ENCODE measurements at places on chromosomes 6 and 20.

GRCh38 chr6:22221211-22221610 is 75.6 kb downstream of the PRL start:
- no peak for DNase-seq

DNA sequence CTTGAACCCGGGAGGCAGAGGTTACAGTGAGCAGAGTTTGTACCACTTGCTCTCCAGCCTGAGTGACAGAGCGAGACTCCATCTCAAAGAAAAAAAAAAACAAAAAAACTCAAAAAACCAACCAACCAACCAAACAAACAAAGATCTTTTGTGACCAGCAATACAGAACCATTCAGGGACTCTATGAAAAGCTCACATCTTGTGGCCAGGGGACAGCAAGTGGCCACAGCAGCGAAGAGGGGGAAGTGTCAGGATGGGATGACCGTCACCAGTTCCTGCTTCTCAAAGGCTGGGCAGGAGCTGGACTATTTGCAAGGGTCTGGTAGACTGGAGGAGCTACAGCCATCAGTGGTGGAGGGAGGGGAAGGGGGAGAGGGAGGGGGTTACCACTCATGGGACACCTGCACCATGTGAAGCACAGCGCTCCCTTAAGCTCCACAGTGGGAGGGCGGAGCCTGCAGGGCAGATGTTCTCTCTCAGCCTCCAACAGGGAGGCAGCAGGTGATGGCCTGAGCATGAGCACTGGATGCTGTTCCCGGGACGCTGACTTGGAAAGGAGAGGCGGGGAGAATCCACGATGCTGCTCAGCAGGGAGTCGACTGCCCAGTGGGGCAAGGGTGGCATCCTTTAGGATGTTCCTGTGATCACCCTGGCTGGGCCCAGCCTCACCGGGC is 19.7 kb upstream of the ULBP3 start:
- DNase-seq = no peak

GRCh38 chr20:55678970-55679667 is 326.2 kb downstream of the CBLN4 start:
- DNase-seq = no peak

DNA sequence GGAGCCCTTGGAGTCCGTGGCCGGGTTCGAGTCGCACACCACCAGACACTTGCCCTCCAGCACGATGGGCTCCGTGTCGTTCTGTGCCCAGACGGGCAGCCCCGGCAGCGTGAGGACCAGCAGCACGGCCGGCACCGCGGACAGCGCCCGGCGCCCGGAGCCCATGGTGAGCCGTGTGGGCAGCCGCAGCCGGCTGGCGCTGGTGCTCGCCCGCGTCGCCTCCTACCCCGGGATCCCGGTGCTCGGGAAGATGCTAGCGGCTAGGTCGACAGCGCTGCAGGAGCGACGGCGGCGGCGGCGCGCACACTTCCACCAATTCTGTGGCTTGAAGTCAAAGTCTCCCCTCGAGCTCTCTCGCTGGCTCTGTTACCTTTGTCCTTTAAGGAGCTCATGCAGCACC is 1.3 kb downstream of the CBLN4 start:
- no peak for DNase-seq

- DNase-seq = no peak
These were observed 306.0 kb upstream of the THEMIS start for GRCh38 chr6:128206610-128207426.

DNA sequence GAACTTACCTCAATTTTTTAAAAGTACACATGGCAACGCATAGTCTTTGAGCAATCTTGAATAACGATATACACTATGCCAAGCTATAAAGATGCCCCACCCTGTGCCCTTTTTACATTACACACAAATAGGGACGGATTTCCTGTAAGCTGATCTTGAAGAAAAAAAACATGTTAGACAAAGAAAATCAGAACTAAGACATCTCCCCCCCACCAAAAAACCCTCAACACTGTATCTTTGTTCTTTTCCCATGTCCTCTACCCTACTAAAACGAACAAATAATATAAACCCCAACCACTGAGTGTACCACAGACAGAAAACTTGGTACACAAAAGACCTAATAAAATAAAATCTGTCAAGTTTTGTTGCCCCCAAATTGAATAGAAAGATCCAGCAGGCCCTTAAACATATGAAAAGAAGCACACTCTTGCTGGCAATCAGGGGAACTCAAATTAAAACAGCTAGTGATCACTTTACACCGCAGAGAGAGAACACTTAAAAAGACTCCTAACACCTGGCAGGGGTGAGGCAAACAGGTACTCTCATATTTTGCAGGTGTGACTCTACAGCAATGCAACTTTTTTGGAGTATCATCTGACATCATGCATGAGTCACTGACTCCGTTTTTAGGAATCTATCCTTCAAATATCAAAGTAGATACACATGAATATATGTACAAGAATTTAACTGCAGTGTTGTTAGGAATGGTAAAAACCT is 29.6 kb downstream of the BACH2 start:
- DNase-seq = no peak

GRCh38 chr6:132004668-132005067 is 53.5 kb upstream of the CCN2 start:
- DNase-seq = no peak

- no peak for DNase-seq
These were observed 46.1 kb downstream of the HLA-F start for GRCh38 chr6:29769336-29769735.

- DNase-seq = no peak
These were observed 296.5 kb upstream of the SLC35B3 start for GRCh38 chr6:8731874-8732273.

DNA sequence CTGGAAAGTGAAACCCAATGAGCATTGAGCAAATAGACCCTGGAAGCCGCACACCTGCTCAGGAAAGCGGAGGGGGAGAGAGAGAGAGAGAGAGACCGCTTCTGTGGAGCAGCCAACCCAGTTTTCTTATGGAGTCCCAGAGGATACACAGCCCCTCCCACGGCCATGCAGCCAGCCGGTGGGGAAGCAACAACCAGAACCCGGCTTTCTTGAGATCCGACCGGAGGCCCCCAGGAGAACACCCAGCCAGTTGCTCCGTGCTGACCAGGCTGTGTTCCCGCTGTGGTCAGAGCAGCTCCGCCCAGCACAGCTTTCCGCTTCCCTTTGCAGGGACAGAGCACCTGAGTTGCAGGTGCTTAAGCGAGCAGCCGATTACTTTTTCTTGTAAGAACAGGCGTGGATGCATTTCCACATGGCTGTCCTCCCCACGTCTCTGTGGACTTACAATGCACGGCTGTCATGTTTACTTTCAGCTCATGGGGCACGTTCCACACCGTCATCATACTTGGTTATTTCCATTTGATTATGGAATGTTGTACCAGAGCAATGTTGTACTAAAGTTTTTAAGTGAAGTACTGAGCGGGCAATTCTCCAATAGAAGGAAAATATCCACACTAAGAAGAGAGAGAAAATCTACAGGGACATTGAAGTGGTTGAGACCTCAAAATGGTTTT is 381.9 kb downstream of the THBS2 start:
- DNase-seq = no peak

- DNase-seq = no peak
These were observed 103.2 kb upstream of the ARMC2 start for GRCh38 chr6:108744996-108745395.

DNA sequence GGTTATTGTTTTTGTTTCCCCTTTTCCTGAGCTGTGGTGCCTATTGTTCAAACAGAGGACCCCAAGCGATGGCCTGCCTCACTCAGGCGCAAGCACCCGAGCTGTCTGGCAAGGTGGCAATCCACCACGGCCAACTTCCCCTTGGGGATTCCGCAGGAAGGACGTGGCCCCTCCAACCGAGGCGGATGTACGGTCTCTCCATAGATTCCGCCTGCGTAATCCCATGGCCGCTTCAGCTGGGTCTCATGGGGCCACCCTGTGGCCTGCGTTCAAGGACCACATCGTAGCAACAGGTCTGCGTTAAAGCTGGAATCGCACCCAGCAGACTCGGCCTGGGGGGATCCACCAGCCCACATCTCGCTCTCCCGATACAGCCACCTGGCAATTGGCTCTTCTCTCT is 79.9 kb downstream of the CEBPB start:
- no peak for DNase-seq

GRCh38 chr20:41163821-41164220 is 26.5 kb downstream of the PLCG1 start:
- no peak for DNase-seq

DNA sequence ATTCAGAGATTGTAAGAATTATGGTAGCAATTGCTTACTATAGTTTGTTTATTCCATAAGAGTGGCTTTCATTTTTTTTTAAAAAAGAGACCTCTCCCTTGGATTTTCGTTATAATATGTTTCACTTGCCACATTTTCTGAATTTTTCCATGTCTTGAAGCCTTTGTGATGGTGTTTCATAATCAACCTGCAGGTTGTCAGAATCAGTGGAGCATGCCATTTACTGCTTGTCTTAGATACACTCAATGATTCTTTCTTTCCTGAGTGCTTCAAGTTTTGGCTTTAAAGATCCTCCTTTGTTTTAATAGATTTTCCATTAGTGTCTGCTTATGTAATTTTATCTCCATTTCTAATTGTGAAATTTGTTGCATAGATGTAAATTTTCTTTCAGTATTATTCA is 31.2 kb downstream of the KCNQ5 start:
- DNase-seq = no peak

GRCh38 chr6:110338820-110339470 is 19.2 kb downstream of the METTL24 start:
- no peak for DNase-seq

GRCh38 chr6:162710419-162710818 is 17.1 kb downstream of the PRKN start:
- no peak for DNase-seq

DNA sequence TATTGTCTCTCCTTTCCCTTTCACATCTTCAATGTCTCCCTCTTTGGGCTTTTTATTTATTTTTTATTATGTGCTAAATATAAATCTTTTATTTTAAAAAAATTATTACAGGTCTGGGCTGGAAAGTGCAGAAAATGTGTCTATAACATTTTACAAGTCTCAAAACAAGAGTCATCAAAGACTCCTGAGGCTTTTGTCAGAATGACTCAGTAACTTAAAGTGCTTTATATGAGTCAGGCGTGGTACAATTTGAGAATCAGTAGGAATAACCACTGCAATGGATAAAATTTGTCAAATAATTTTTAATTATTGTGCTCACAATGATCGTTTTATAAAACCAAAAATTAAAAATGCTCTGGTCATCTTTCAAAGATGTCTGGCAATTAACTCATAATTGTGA is 193.9 kb downstream of the MMUT start:
- no peak for DNase-seq

- no peak for DNase-seq
These were observed 46.7 kb downstream of the RALGAPA2 start for GRCh38 chr20:20665606-20666332.

Data from stimulated activated CD8-positive, alpha-beta memory T cell treated with anti-CD3 and anti-CD28 coated beads, Interleukin-4, amount 100 ng/mL, for 1 hour (primary cell).